ENCODE measurements at places on chromosomes 5 and 9. TPM values are rescaled to one million over a fixed set of nuclear protein-coding genes. Genes with fewer than 3 reads are reported as not detected.

DNA sequence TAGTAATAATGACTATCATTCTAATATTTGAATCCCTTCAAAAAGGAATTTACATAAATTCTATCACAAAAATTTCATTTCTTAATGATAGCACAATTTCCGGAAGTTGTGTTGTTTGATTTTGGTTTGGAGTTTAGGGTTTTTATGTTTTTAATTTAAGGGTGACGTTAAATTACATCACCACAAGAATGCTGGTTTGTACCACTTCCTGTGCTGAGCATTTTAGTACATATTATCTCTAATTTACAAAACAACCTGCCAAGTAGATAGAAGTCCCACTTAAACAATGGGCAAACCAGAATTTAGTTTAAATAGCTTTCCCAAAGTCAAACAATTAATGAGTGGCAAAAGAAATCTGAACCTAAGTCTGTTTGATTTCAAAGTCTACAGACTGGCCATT, 63.4 kb downstream of the DENND1A start:
- DNase-seq = no peak

- DNase-seq = no peak
Measured at GRCh38 chr9:136664000-136664915, 1.5 kb downstream of the EGFL7 start.

DNA sequence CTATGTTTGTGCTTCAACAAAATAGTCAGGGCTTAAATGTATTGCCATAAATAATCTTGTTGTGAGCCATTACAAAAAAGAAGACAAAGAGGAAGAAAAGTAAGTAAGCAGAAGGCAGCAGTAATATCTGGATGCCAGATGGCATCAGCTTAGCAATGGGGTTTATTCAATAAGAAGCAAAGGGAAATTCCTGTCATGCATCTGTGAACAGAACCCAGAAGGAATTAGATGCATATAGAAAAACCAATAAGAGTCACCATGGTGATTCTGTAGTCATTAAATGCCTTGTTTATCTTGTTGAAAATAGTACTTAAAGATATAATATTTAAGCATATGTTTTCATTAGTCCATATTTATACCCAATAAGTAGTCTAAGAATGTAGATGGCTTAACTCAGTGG, 216.0 kb downstream of the ADAMTSL1 start:
- no peak for DNase-seq

- DNase-seq = no peak
Measured at GRCh38 chr5:75733767-75734166, 16.5 kb upstream of the POC5 start.

The UBE2QL1 gene
- not detected for total RNA-seq

The COL27A1 gene
- total RNA-seq = 14.5 TPM

The PITX1 gene
- 49.8 TPM for total RNA-seq

The TMEM174 gene
- not detected for total RNA-seq

The APBA1 gene
- total RNA-seq = 2.7 TPM

The ESM1 gene
- total RNA-seq = not detected

The LRRC19 gene
- not detected for total RNA-seq

Measured in HT-29 (cell line).